ENCODE measurements at places on chromosomes 6 and 20.

DNA sequence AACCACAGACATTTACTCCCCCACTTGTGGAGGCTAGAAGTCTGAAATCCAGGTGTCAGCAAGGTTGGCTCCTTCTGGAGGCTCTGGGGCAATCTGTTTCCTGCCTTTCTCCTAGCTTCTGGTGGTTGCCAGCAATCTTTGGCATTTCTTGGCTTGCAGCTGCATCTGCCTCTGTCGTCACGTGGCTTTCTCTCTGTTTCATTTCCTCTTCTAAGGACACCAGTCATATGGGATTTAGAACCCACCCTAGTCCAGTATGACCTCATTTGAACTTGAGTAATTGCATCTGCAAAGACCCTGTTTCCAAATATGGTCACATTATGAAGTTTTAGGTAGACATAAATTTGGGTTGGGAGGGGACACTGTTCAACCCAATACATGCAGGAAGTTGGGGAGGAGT, 56.2 kb upstream of the EPB41L1 start:
- DNase-seq: no peak

- no peak for DNase-seq
These were observed 51.3 kb upstream of the GLP1R start for GRCh38 chr6:38997128-38997761.

GRCh38 chr20:50037123-50037522, 54.3 kb downstream of the SNAI1 start:
- no peak for DNase-seq

- DNase-seq: no peak
These were observed 3.1 kb downstream of the FBXL4 start for GRCh38 chr6:98944598-98945081.

- DNase-seq: no peak
These were observed 41.2 kb upstream of the JAG1 start for GRCh38 chr20:10715035-10715434.

GRCh38 chr6:43825187-43826115, 55.4 kb downstream of the VEGFA start:
- no peak for DNase-seq

GRCh38 chr20:43821795-43822194, 92.9 kb upstream of the TOX2 start:
- no peak for DNase-seq

- no peak for DNase-seq
These were observed 42.5 kb downstream of the SLC24A3 start for GRCh38 chr20:19254956-19255355.

DNA sequence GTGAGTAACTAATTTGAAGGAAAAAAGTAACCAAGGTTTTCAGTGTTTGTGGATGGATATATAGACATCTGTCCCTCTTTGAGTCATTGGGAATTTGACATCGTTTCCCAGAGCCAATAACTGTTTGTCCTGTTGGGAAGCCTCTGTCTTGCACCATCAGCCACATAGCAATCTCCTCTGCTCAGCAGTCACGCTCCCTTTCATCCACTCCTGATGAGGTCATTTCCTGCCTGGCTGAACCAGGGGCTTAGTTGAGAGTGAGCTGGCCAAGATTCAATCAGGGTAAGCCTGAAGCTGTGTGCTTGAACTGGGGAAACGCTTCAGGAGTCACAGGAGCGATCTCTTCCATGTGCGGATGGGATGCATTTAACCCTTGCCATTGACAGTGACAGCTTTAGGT, 121.5 kb upstream of the FOXQ1 start:
- DNase-seq: no peak

GRCh38 chr20:5058873-5059272, 57.6 kb upstream of the SLC23A2 start:
- DNase-seq: no peak

DNA sequence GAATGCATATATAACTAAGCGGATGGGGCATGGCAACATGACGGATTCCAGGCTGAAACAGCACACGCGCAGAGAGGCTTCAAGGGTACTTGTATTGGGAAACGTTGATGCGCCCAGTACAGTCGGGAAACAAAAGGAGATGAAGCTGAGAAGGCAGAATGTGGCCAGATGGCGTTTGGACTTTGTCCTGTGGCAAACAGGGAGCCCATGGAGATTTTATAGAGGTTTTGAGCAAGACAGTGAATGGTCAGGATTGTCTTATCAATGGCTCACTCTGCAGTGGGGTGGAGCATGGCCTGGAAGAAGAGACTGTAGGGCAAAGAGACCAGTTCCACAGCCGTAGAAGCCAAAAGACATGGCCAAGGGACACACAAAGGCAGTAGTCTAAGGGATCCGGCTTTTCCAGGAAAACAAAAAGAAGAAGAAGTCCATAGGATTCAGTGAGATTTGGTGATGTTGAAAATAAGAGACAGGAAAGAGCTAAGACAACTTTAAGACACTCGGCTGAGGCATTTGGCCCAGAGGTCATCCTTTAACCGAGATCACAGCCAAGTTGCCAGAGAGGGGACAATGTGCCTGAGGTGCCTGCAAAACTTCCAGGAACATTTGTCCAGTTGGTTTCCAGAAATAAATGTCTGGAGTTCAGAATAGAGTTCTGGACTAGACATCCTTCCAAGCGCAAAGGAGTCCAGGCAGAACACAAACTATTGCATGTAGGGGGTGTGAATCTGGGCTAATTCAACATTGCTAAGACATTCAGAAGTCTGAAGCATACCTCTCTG, 123.0 kb upstream of the RREB1 start:
- DNase-seq: no peak
